ENCODE measurements at places on chromosomes 5 and 9.

- no peak for DNase-seq
These were observed 15.9 kb downstream of the OR2Y1 start for GRCh38 chr5:180723936-180724335.

- no peak for DNase-seq
These were observed 357.7 kb downstream of the SEMA5A start for GRCh38 chr5:9188131-9188530.

DNA sequence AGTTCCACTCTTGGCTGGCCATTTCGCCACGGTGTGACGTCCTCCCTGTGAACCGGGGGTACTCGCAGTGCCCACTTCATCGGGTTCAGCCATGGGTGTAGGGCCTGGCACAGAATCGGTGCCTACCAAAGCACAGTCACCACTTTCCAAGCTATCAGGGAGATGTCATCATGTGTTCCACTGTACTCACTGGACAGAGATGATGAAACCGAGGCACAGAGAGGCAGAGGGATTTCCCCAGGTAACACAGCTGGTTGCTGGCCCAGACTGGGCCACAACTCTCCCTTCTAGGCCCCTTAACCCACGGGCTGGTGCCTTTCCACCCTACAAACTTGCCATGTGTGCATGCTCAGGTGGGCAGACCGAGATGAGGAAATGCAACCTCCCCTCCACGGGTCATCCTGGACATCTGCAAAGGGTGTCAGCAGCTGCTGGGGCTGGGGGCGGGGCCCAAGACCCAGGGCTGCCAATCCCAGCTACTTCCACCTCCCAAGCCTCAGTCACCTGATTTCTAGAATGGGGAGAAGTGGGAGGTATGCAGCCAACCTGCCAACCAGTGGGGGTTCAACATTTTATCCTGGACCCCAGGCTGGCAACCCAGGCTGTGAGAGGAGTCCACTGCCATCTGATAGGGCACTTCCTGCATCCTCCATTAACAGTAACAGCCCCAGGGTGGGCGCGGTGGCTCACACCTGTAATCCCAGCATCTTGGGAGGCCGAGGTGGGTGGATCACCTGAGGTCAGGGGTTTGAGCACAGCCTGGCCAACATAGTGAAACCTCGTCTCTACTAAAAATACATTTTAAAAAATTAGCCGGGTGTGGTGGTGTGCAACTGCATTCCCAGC is 893 bp upstream of the SH2D3C start:
- DNase-seq, result peak; percentile 78

GRCh38 chr5:145976431-145977155 is 40.2 kb downstream of the SH3RF2 start:
- DNase-seq, result no peak

DNA sequence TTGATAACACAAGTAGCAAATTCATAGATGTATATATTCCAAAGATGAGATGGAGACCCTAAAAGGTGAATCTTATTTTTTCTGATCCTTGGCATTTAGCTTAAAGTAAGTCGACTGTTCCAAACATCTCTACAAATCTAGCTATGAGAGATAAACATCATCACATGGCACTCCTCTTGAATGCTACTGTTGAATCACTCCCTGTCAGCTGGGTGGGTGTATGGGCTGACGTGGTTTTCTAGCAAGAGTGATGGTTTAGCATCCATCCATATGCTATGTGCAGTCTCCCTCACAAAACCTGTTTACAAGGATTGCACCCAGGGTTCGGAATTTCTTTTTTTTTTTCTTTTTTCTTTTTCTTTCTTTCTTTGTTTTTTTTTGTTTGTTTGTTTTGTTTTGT is 13.8 kb downstream of the ACO1 start:
- DNase-seq, result no peak

DNA sequence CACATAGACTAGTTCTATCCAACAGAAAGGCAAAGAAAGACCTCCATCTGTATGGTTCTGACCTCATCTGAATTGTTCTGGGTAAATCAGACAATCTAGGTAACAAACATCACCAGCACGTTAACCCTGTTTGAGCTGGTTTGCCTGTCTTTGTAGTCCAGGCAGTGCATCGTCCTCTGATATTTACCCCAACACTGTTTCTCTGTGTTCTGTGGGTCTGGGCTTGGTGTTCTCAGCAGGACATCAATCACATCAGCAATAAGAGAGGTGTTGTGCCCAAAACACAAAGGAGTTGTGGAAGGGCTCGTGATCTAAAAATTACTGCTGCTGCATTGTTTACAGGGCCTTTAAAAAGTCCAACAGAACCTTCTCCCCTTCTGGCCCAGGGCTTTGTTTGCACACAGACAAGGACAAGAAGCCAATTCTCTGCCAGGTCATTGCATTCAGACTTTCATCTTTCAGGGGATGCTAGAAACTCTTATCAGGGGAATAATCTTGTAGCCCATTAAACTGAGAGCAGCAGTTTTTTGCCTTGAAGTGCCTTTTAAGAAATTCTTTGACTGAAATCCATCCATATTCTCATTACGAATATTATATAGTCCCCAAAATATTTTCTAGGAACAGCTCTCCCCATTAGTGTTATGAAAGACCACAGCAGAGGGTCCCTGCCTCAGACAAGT is 30.5 kb upstream of the MAP1B start:
- DNase-seq, result no peak

DNA sequence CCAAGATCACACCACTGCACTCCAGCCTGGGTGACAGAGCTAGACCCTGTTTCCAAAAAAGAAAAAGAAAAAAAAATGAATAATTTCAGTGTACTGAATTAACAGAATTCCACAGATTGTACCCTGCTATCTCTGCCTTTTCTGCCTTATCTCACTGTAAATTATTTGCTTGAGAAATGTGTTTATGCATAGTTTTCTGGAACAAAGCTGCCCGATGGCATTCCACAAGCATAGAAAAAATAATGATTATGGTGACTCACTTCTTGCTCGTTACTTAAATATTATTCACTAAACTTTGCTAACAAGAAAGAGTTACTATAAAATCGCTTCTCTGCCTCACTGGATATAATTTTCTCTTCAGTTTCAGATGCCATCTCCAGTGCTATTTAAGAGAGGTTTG is 88.7 kb upstream of the FAM169A start:
- DNase-seq, result no peak

- peak; percentile 45 for DNase-seq
These were observed 11.8 kb upstream of the ACTBL2 start for GRCh38 chr5:57494104-57495098.
